ENCODE measurements at places on chromosomes 7 and 10. TPM values are rescaled to one million over a fixed set of nuclear protein-coding genes. Genes with fewer than 3 reads are reported as not detected.

STEAP1 gene
- total RNA-seq = 0.53 TPM

KCP gene
- total RNA-seq = 0.33 TPM

SPDYE16 gene
- total RNA-seq = 0.18 TPM

C7orf57 gene
- 0.28 TPM for total RNA-seq

RBP3 gene
- total RNA-seq = not detected

HGF gene
- total RNA-seq = not detected

- H3K27ac ChIP-seq = no peak overlapping the region
- H3K27me3 ChIP-seq = peaks cover 53% of the 10 kb centered on the region
- peaks cover 9% of the 10 kb centered on the region for H3K4me1 ChIP-seq
- no peak for DNase-seq
Observed at GRCh38 chr7:128201690-128202085, 39.4 kb upstream of the LEP start.

- no peak overlapping the region for H3K4me3 ChIP-seq
- H3K27me3 ChIP-seq = peaks cover 32% of the 10 kb centered on the region
- DNase-seq = no peak
- no peaks in the 10 kb centered on the region for H3K36me3 ChIP-seq
Observed at GRCh38 chr10:17005621-17006566, 123.7 kb downstream of the CUBN start.

DNA sequence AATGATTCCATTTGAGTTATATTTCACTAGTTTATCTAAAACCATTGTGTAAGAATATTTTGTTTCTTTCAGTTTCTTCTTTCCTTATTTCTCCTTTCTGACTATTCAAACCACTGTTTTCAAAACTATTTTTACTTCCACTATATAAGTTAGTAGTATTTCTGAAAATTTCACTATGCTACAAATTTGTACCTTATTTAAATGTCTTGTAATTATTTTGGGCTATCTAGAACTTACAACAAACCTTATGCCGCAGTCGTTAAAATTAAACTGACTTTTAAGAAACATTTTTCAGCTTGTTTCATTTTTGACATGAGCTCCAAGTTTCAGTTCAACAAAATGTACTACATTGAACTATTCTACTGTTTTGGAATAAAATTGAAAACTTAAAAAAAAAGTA lies 1.8 kb downstream of the TFEC start:
- no peak for DNase-seq
- H3K27me3 ChIP-seq = peaks cover 13% of the 10 kb centered on the region
- H3K27ac ChIP-seq = no peak overlapping the region
- H3K4me1 ChIP-seq = no peaks in the 10 kb centered on the region
- no peak overlapping the region for H3K4me3 ChIP-seq

- H3K4me3 ChIP-seq = no peak overlapping the region
- no peaks in the 10 kb centered on the region for H3K4me1 ChIP-seq
- no peak for DNase-seq
- H3K36me3 ChIP-seq = no peaks in the 10 kb centered on the region
- H3K27me3 ChIP-seq = no peaks in the 10 kb centered on the region
Observed at GRCh38 chr10:77396290-77396689, 241.3 kb downstream of the KCNMA1 start.

- peaks cover 15% of the 10 kb centered on the region for H3K4me1 ChIP-seq
- H3K4me3 ChIP-seq = no peak overlapping the region
- H3K36me3 ChIP-seq = no peaks in the 10 kb centered on the region
- no peak for DNase-seq
- H3K27me3 ChIP-seq = peaks cover 46% of the 10 kb centered on the region
Observed at GRCh38 chr10:100566561-100566960, 30.8 kb downstream of the HIF1AN start.

- H3K36me3 ChIP-seq = no peaks in the 10 kb centered on the region
- H3K27me3 ChIP-seq = no peaks in the 10 kb centered on the region
- no peaks in the 10 kb centered on the region for H3K4me1 ChIP-seq
- no peak for DNase-seq
- H3K4me3 ChIP-seq = no peak overlapping the region
Observed at GRCh38 chr10:113520261-113520660, 32.6 kb upstream of the HABP2 start.

DNA sequence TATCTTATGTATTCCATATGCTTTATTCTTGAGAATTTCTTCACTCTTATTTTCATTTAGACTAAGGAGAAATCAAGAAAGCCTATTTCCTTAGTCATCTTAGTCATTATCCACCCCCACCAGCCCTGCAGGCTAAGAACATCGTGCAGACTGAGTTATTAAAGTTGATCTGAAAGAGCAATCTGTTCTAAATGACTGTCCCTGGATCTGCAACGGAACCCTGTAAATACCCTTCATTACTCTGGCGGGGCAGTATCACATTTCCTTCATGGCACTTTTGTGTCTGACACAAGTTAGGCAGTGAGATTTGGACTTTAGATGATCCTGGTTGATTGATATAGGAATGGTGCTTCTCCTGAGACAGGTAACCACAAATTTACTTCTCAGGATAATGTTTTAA lies 3.5 kb upstream of the MYPN start:
- no peak overlapping the region for H3K4me3 ChIP-seq
- H3K27me3 ChIP-seq = no peaks in the 10 kb centered on the region
- no peak for DNase-seq
- no peaks in the 10 kb centered on the region for H3K4me1 ChIP-seq
- H3K27ac ChIP-seq = no peak overlapping the region

DNA sequence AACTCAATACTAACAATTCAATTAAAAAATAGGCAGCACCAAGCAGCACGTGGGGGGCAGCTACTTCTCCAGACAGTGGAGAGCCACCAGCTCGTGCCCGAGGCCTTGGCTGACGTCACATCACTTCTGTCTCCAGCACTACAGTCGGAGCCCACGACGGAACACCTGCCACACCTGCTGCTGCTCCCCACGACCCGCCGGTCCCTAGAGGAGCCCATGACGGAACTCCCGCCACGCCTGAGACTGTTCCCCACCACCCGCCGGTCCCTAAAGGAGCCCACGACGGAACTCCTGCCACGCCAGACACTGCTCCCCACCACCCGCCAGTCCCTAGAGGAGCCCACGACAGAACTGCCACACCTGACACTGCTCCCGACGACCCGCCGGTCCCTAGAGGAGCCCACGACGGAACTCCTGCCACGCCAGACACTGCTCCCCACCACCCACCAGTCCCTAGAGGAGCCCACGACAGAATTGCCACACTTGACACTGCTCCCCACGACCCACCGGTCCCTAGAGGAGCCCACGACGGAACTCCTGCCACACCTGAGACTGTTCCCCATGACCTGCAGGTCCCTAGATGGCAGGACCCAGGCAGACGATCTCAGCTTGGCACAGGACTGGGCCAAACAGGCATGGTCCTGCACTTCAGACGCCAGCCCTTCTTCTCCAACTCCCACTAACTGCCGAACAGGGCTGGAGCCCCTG lies 258.0 kb downstream of the ELFN1 start:
- DNase-seq = no peak
- H3K4me1 ChIP-seq = peaks cover 42% of the 10 kb centered on the region
- peaks cover 41% of the 10 kb centered on the region for H3K36me3 ChIP-seq

DNA sequence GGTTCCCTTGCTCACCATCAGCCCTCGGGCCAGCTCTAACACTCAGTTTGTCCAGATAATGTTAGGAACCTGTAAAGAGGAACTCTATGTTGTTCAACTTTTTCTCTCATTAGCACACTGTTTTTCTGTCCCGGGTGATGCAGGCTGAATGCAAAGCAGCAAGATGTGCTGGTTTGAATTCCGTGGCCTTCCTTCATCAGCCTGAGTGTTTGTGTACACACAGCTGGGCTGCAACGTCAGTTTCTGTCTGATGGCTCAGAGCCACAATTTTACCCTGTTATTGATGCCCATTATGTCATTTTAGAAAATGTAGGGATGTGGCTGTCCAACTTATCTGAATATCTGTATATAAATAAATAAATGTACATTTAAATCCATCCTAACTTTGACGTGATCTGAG lies 152.0 kb downstream of the PLPP4 start:
- H3K4me3 ChIP-seq = no peak overlapping the region
- H3K27me3 ChIP-seq = no peaks in the 10 kb centered on the region
- no peaks in the 10 kb centered on the region for H3K36me3 ChIP-seq

- peaks cover 13% of the 10 kb centered on the region for H3K36me3 ChIP-seq
- H3K4me3 ChIP-seq = peak overlapping the region; percentile 96
- DNase-seq = no peak
- peak overlapping the region; percentile 93 for H3K27ac ChIP-seq
- H3K27me3 ChIP-seq = peaks cover 9% of the 10 kb centered on the region
Observed at GRCh38 chr10:22002591-22003176, 846 bp downstream of the DNAJC1 start.

DNA sequence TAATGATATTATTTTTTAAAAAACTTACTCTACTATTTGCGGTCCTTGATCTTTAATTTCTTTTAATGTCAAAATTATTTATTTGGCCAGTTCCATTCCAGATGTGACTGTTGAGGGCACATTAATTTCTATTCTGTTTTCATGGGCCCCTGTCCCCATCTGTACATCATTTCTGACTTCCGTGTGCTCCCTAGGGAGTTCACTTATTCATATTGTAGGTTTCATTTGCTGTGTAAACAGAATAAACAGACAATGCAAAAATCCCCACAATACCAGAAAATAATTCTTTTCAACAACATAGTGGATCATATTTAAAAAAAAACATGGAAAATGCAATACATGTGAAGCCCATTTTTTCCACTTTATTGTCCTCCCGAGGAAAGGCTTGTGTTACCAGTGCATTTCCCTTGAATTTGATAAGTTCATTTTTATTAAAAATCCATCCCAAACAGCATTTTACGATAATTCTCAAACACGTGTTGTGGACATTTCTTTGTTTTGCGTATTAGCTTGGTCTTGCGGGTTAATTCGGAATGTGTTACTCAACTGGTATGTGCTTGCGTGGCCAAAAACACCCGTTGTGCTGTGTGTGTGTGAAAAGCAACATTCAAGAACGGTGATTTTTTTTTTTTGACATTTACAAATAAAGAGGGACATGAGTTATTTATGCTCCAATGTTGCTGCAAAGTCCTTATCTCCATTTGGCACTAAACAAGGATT lies 138.4 kb downstream of the MGMT start:
- no peak overlapping the region for H3K4me3 ChIP-seq
- no peaks in the 10 kb centered on the region for H3K27me3 ChIP-seq
- H3K27ac ChIP-seq = no peak overlapping the region
- H3K4me1 ChIP-seq = no peaks in the 10 kb centered on the region
- DNase-seq = no peak

GRCh38 chr7:29877196-29877595 lies 70.9 kb downstream of the WIPF3 start:
- peaks cover 17% of the 10 kb centered on the region for H3K27me3 ChIP-seq
- no peak for DNase-seq
- H3K36me3 ChIP-seq = no peaks in the 10 kb centered on the region
- H3K4me1 ChIP-seq = no peaks in the 10 kb centered on the region

GRCh38 chr10:101067356-101068083 lies 5.7 kb downstream of the KAZALD1 start:
- no peak overlapping the region for H3K27ac ChIP-seq
- no peaks in the 10 kb centered on the region for H3K36me3 ChIP-seq
- DNase-seq = peak; percentile 82

- no peak overlapping the region for H3K27ac ChIP-seq
- no peak overlapping the region for H3K4me3 ChIP-seq
- peaks cover 2% of the 10 kb centered on the region for H3K27me3 ChIP-seq
- DNase-seq = peak; percentile 14
Observed at GRCh38 chr10:69504576-69505250, 53.4 kb downstream of the TSPAN15 start.

- H3K4me1 ChIP-seq = no peaks in the 10 kb centered on the region
- no peak overlapping the region for H3K4me3 ChIP-seq
- no peak for DNase-seq
- H3K36me3 ChIP-seq = no peaks in the 10 kb centered on the region
- no peak overlapping the region for H3K27ac ChIP-seq
Observed at GRCh38 chr7:68682910-68683309, 915.4 kb upstream of the AUTS2 start.

DNA sequence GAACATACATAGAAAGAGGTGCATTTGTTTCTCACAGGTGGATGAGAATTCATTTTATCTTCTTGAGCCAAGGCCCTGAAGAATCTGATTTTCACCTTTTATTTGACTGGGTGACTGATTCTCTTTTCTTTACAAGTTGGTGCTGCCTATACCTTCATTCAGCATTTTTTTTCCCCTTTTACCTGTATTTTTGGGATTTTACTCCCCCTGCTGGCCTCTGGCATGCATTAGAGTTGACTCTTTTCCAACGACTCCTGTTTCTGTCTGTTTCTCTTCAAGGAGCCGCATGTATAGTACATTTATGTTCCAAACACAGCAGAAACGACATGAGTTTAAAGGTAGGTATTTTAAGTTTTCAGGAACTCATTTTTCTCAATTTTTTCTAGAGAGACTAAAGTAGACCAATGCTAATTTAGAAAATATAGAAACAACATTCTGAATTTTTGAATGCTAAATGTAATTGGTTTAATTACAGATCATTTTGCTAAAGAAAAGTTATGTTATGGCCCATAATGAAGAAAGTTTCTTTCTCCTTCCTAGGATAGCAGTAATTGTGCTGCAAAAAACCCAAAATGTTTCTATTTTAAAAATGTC lies 149.8 kb upstream of the HDAC9 start:
- no peak overlapping the region for H3K4me3 ChIP-seq
- H3K4me1 ChIP-seq = no peaks in the 10 kb centered on the region
- peak; percentile 25 for DNase-seq
- no peaks in the 10 kb centered on the region for H3K36me3 ChIP-seq
- H3K27ac ChIP-seq = no peak overlapping the region
- H3K27me3 ChIP-seq = peaks cover 19% of the 10 kb centered on the region

GRCh38 chr7:133650487-133651300 lies 397.8 kb downstream of the EXOC4 start:
- no peaks in the 10 kb centered on the region for H3K4me1 ChIP-seq
- DNase-seq = no peak
- H3K36me3 ChIP-seq = no peaks in the 10 kb centered on the region
- no peak overlapping the region for H3K27ac ChIP-seq
- no peak overlapping the region for H3K4me3 ChIP-seq

DNA sequence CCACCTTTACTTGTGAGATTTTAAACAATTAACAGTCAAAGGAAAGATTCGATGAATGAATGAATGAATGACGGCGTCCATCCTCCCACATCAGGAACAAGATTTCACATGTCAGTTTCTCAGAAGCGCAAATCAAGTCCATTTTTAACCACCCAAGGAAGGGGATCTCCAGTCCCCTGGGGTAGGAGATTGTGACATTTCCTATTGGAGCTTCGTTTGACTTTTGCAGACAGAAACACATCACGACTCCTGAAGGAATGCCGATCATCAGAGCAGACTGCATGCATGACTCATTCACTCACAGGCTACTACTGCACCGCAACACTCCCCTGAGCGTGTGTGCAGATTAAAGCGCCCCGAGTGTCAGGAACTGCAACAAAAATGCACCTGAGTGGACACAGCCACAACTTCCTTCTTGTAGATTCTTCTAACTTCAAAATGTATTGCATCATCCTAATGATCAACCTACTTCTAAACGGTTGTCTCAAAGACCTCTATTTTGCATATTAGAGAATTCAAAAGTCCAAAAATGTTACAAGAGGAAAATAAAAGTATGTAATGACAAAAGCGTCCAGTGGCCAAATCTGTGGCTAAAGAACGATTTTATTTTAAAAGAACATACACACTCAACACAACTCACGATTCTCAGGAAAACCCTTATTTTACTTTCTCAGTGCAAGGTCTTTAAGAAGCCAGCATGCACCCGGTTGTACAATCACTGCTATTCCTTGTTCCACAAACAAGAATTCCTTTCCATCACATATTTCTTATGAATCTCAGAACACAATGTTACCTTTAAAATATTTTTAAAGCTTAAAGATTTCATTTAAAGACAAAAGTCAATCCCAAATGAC lies 172.6 kb downstream of the FAM107B start:
- peaks cover 71% of the 10 kb centered on the region for H3K36me3 ChIP-seq
- peaks cover 67% of the 10 kb centered on the region for H3K4me1 ChIP-seq
- peak overlapping the region; percentile 87 for H3K27ac ChIP-seq
- H3K4me3 ChIP-seq = peak overlapping the region; percentile 94

Data from activated CD4-positive, alpha-beta memory T cell treated with anti-CD3 and anti-CD28 coated beads, Interleukin-2, amount 10 ng/mL, durations not matched to agents 7 days and 5 days (primary cell).